ENCODE measurements at places on chromosomes 6 and 20. TPM values are rescaled to one million over a fixed set of nuclear protein-coding genes. Genes with fewer than 3 reads are reported as not detected.

Gene VSTM2L
- not detected for total RNA-seq

Gene KIAA0408
- under 0.01 TPM for total RNA-seq

Gene C20orf204
- 3.0 TPM for total RNA-seq

Gene ESF1
- 0.81 TPM for total RNA-seq

Gene RBBP8NL
- total RNA-seq = not detected

Gene NCOA3
- total RNA-seq = 24.8 TPM

Gene DEF6
- total RNA-seq = 80.5 TPM

Gene TINAG
- total RNA-seq = not detected

Gene HSP90AB1
- 770 TPM for total RNA-seq

Gene VGLL2
- total RNA-seq = not detected

Gene OPRM1
- total RNA-seq = under 0.01 TPM

Gene CST5
- not detected for total RNA-seq

Gene DST
- 53.3 TPM for total RNA-seq

Gene METTL24
- 3.0 TPM for total RNA-seq

Gene COX7A2
- total RNA-seq = 49.3 TPM

Gene DSP
- total RNA-seq = under 0.01 TPM

Gene MCHR2
- not detected for total RNA-seq

Gene HTR1B
- 2.2 TPM for total RNA-seq

Gene STMND1
- total RNA-seq = not detected

Gene POPDC3
- total RNA-seq = not detected

Gene RREB1
- 52.2 TPM for total RNA-seq

Gene ADGRB3
- under 0.01 TPM for total RNA-seq

Gene C6orf52
- total RNA-seq = not detected

Gene LHFPL5
- not detected for total RNA-seq

Gene ESR1
- 1.9 TPM for total RNA-seq

Gene RRBP1
- 56.6 TPM for total RNA-seq

Gene FNDC1
- total RNA-seq = under 0.01 TPM

Gene MUCL3
- total RNA-seq = not detected

Gene SLC22A16
- total RNA-seq = 25.6 TPM

Gene VSX1
- not detected for total RNA-seq

Gene SLA2
- 19.4 TPM for total RNA-seq

Gene NNAT
- 2.2 TPM for total RNA-seq

Gene ADA
- 96.7 TPM for total RNA-seq

Gene BPIFB4
- total RNA-seq = not detected

Gene SLC44A4
- 0.81 TPM for total RNA-seq

Gene BPIFB2
- total RNA-seq = not detected

Gene BANF2
- not detected for total RNA-seq

Gene TFAP2C
- total RNA-seq = under 0.01 TPM

Gene SRMS
- total RNA-seq = not detected

Gene SAPCD1
- 0.27 TPM for total RNA-seq

Gene ZBTB22
- 27.7 TPM for total RNA-seq

Gene RGS17
- under 0.01 TPM for total RNA-seq

Gene RPRD1B
- 14.5 TPM for total RNA-seq

Data from hematopoietic multipotent progenitor cell (in vitro differentiated cells).